Stimulated activated CD8-positive, alpha-beta memory T cell treated with anti-CD3 and anti-CD28 coated beads, Interleukin-2, amount 100 ng/mL, for 1 hour (primary cell): ENCODE measurements at places on chromosomes 7 and 10.

- no peak for DNase-seq
Observed at GRCh38 chr10:118816471-118817168, 61.9 kb upstream of the CACUL1 start.

DNA sequence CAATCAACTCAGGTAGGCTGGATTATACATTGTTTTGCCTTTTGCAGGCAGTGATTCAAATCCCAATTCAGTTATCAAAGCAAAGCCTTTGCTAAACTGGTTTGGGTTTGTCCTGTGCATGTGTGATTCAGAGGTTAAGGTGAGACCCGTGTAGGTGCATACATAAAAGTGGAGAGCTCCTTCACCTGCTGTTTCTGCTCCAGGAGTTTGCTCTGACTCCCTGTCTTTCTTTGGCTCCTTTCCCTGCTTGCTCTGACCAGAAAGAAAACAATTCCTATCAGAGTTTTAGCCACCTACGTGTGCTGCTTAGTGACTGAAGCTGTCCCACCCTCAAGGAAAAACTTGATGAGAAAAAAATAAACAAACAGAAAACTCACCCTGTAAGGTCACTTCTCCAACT lies 101.1 kb downstream of the TPST1 start:
- DNase-seq: no peak

GRCh38 chr7:103127006-103127405 lies 21.9 kb downstream of the NAPEPLD start:
- DNase-seq: no peak

- no peak for DNase-seq
Observed at GRCh38 chr7:99677013-99677647, 2.7 kb downstream of the CYP3A5 start.
